ENCODE measurements at places on chromosomes 3 and 15.
A peak's percentile ranks its signal among the peaks of the same experiment; 100 is the strongest.

GRCh38 chr3:108546247-108546646 lies 35.9 kb upstream of the MYH15 start:
- no peak for DNase-seq

- DNase-seq = no peak
Measured at GRCh38 chr3:191269289-191270085, 59.7 kb upstream of the CCDC50 start.

GRCh38 chr3:153596401-153596800 lies 434.4 kb downstream of the RAP2B start:
- no peak for DNase-seq

DNA sequence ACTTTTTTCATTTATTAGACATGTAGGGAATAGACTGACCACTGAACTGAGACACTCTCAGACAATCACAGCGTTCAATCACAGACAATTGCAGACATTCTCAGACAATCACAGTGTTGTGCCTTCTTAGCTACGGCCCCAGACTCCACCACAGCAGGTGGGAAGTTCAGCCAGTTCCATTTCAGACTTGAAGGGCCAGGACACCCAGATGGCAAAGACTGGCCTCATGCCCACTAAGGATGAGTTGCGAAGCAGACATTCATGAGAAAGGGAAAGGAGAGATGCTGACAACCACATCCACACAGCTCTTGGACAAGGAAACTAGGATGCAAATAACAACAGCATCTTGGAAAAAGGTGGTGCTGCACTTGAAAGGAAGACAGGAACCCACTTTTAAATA lies 21.9 kb upstream of the ALDH1L1 start:
- no peak for DNase-seq

DNA sequence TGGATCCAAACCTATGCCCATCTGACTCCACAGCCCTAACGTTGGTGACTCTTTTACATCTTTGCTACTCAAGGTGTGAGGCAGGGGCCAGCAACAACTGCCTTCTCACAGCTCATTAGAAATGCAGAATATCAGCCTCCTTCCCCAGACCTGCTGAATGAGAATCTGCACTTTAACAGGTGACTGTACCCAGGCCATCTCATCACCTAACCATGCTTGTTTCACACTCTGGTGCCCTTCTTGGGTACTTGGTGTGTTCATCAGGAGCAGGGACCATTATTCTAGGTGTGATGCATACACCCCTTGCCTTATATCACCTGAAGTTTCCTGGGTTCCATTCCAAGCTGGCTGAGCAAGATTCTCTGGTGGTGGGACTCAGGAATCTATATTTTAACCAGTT lies 196.3 kb upstream of the LMCD1 start:
- no peak for DNase-seq

GRCh38 chr3:45272828-45273470 lies 46.9 kb upstream of the TMEM158 start:
- no peak for DNase-seq

- DNase-seq = no peak
Measured at GRCh38 chr3:97742036-97742435, 22.5 kb upstream of the ARL6 start.

- DNase-seq = no peak
Measured at GRCh38 chr15:58839485-58839884, 68.4 kb downstream of the MINDY2 start.

DNA sequence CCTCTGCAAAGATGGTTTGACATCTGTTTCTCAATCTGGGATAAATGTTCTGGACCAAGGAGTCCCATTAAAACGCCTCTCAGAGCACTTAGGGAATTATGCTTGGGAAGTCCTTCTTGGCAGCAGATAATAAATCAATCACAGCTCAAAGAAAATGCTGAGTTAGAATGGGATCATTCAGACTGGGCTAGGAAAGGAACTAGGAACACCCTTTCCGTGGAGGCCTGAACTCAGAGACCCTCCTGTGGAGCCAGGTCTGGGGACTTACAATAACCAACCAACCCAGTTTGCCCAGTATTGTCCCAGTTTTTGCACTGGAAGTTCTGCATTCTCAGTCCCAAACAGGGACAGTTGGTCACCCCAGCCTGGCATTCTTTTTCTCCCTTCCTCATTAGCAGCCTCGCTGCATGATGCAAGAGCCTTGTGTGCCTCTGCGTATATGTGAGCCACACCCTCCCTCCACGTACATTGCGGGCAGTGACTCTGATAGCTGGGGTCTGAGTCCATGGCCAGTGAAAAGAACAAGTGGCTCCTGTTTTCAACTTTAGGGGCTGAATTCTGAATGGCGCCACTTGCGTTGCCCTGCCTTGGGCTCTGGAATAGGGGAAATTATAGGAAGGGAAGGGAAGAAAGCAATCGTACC lies 88.7 kb downstream of the SEMA5B start:
- no peak for DNase-seq

DNA sequence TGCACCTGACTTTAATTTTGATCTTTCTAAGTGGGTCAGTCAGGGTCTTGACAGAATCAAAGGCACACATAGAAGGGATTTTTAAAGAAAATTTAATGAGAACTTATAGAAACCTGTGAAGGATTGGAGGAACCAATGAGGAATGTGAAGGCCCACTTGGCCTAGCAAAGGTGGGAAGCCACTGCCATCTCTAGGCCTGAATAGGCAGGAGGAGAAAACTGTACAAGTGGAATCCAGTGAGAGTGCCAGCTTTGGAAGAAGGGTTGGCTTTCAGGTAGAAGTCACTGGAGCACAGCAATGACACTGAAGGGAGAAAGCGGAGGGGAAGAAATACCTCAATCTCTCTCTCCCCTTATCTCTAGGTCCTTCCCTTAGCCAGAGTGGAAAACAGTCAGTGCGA lies 380.7 kb upstream of the KCNMB2 start:
- DNase-seq = no peak

DNA sequence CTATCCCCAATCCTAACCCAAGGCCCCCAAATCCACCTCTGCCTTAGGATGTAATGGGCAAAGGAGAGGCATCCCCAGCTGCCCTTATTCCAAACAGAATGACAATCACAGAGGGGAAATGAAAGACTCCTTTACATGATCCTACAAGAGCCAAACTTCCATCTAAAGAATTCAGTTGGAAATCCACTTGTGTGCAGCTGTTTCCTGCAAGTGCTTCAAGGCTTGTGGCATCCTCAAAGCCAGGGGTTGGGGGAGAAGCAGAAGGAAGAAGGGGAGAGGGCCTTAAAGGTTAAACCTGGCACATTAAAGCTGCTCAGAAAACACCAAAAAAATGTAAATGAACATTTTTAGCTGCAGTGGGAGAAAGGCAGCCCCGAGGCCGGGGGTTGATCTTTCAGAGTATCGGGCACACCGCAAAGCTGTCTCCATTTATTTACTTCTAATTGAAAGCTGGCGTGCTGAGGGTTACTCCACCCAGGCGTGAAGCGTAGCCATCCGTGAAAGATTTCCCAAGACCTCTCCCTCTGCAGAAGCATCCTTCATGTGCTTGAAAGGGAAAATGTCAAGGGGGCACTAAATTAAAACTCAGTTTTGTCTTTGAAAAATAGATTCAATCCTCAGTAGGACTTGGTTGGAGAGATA lies 217.8 kb downstream of the SHQ1 start:
- no peak for DNase-seq

GRCh38 chr15:53034767-53035245 lies 244.7 kb upstream of the ONECUT1 start:
- no peak for DNase-seq

DNA sequence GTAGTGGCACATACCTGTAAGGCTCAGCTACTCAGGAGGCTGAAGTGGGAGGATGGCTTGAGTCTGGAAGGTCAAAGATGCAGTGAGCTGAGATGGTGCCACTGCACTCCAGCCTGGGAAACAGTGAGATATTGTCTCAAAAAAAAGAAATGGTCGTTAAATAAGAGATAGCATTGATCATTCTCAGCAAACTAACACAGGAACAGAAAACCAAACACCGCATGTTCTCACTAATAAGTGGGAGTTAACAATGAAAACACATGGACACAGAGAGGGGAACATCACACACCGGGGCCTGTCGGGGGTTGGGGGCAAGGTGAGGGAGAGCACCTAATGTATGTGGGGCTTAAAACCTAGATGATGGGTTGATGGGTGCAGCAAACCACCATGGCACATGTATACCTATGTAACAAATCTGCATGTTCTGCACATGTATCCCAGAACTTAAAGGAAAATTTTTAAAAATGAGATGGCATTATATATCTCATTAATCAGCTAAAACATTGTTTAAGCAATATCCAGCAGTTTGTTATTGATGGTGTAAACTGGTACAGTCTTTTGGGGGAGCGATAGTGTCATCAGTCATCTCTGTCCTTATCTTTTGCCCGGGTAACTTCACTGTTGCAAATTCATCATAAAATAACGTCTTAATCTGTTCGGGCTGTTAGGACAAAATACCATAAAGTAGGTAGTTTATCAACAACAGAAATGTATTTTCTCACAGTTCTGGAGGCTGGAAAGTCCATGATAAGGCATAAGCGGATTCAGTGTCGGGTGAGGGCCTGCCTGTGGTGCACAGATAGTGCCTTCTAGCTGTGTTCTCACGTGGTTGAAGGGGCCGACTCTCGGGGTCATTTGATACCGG lies 1.7 kb upstream of the MAN2A2 start:
- DNase-seq = no peak

- DNase-seq = no peak
Measured at GRCh38 chr3:101329016-101329673, 8.8 kb upstream of the IMPG2 start.

DNA sequence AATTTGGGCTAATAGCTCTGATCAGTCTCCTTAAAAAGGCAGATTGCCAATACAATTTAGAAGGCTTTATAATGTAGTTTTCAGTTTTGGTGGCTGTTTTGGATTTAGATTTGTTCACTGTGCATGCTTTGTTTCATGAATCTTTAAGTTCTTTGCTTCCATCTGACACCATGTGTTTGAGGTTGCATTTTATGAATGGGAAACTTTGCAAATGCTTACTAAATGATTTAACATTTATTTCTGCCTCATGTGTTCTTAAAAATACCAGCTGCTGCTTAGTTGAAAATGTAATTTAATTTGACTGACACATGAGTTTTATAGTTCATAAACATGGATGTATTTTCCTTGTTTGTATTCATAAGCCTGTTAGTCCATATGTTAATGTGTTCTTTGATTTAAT lies 78.6 kb downstream of the RNF13 start:
- DNase-seq = no peak

- DNase-seq = no peak
Measured at GRCh38 chr3:151817473-151817872, 3.6 kb downstream of the AADAC start.

- no peak for DNase-seq
Measured at GRCh38 chr15:80876348-80876674, 97.1 kb downstream of the CEMIP start.

- no peak for DNase-seq
Measured at GRCh38 chr15:64746356-64746755, 29.0 kb downstream of the RBPMS2 start.

GRCh38 chr3:149881879-149882278 lies 68.9 kb downstream of the RNF13 start:
- no peak for DNase-seq

- no peak for DNase-seq
Measured at GRCh38 chr3:78979028-78979427, 788.8 kb downstream of the ROBO1 start.

- no peak for DNase-seq
Measured at GRCh38 chr3:33111581-33111980, 2.2 kb upstream of the CRTAP start.

DNA sequence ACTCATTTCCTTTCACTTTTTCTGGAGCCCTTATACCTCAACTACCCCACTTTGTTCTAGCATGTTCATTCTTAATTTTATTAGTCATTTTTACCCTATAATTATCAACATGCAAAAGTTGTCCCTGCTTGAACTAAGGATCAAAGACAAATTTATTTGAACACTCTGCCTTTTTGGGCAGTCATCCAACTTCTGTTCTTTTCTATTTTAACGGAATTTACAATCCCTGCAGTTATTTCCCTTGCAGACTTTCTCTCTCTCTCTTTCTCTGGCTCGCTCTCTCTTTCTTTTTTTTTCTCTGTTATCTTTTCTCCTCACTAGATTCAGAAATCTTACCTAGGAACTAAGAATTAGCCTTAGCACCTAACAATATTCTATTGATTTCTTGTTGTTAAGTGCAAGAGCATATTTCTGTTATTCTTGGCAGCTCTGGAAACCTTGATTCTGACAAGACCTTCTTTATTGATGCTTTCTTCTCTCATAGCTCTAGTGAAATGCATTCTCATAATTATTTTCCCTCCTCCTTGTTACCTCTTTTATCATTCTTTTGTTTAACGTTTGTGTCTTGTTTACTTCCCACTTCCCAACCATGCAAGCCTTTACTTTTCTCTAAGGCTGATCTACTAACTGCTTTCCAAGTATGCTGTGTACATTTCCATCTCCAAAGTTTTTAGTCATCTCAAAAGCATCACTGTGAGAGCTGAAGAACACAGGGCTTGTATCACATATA lies 951.6 kb downstream of the DIPK2A start:
- DNase-seq = peak; percentile 11

- no peak for DNase-seq
Measured at GRCh38 chr3:52394751-52395502, 50.0 kb downstream of the SEMA3G start.

DNA sequence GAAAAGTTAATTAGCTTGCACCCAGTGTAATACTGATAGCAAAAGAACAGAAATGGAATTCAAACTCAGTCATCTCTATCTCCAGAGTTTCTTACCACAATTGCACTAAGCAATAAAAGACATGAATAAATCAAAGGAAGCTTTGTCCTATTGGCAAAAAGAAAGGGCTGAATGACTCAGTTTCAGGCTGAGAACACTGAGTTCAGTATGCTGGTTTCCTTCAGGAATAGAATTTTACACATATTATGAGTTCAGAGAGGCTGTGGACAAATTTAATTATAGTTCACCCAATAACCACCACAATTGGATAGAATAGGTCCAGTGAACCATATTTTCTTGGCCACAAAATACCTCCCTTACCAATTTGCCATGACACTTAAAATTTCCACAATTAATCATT lies 249.7 kb downstream of the KCNMB2 start:
- DNase-seq = no peak

GRCh38 chr3:169759256-169759655 lies 5.6 kb downstream of the TERC start:
- DNase-seq = peak; percentile 43

DNA sequence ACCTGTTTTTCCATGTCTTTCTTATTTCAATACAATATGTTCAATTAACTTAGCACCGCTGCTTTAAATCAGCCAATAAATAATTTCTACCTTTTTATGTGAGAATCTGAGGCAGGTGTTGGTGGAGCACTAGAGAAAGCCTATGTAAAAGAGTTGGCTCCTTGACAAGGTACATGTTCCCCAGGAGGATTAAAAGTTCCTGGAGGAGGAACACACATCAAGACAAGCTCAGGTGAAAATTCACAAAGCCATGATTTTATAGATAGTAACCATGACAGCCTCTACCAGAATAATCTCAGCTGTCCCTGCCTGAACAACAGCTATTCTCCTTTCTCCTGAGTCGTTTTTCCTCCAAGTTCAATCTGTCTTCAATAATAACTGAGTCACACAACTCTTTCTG lies 3.4 kb upstream of the ZBED2 start:
- no peak for DNase-seq
